AG09319 (cell line): ENCODE measurements at places on chromosomes 12 and 14.

DNA sequence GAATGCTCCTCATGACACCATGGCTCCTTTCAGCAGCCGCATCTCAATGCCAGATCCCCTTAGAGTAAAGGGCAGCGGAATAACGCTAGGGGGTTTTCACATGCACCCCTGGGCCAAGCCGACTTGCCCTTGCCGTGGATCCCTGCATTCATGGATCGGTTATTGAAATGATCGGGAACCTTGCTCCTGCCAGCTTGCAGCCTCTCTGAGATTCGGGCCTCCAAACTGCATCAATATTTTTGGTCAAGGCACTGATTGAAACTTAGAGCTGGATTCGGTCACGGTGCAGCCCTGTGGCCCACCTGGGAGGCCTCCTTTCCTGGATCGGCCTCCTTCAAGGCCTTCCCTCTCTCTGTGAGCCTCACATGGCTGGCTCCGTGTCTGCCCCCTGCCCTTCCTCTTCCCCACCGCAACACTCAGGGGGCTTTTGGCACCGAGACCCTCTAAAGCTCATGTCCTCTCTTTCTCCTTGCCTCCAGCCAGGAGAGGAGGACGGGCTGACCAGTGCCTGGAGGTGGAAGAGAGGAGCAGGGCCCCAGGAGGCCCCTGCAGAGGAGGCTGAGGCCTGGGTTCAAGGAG is 1.8 kb downstream of the PTPN6 start:
- DNase-seq, result no peak

DNA sequence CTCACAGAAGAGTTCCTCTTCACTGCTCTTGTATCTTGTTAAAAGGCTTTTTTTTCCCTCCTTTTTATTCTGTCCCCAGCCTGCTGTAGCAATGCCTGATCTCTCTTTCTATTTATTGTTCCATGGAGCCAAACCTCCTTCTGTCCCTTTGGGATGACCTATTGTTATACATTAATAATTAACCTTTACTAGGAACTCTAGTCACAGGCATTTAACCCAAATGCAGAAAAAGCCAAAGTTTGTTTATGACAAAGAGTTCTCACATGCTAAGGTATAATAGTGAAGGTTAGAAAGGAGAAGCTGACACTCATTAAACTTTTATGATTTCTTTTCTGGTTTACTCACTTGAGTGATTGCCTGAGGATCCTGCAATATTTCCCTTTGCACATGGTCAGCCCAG is 535.8 kb downstream of the NRXN3 start:
- DNase-seq, result no peak

GRCh38 chr12:120199595-120200306 is 1.2 kb downstream of the RPLP0 start:
- DNase-seq, result peak; percentile 91

GRCh38 chr14:103597623-103598377 is 31.2 kb upstream of the KLC1 start:
- peak; percentile 55 for DNase-seq

DNA sequence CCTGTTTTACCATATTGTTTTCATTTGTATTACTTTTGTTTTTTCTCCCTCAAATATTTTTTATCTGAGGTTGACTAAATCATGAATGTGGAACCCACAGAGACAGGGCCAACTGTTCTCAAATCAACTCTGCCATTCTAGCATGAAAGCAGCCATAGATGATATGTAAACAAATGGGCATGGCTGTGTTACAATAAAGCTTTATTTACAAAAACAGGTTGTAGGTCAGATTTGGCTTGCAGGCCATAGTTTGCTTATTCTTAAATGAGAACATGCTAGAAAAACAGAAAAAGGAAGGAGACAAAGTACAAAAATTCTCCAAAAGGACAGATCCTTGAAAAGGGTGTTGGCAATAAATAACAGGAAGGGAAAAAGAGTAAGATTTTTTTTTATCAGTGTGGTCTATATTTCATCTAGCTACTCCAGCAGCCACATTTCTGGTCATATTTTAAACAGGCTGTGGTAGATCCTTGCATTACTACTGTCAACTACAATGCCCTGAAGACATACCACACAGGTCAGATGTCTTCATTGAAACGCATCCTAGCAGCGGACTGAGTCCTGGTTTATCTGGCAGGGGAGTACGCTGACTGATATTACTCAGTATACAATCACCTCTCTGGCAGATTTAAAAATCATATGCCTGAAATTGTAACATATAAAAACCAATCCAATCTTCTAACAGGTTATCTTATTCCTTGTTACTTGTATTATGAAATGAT is 42.9 kb downstream of the SPPL3 start:
- DNase-seq, result no peak

GRCh38 chr12:132470397-132470796 is 19.6 kb upstream of the FBRSL1 start:
- DNase-seq, result no peak

GRCh38 chr14:78581229-78581628 is 411.1 kb downstream of the NRXN3 start:
- no peak for DNase-seq

DNA sequence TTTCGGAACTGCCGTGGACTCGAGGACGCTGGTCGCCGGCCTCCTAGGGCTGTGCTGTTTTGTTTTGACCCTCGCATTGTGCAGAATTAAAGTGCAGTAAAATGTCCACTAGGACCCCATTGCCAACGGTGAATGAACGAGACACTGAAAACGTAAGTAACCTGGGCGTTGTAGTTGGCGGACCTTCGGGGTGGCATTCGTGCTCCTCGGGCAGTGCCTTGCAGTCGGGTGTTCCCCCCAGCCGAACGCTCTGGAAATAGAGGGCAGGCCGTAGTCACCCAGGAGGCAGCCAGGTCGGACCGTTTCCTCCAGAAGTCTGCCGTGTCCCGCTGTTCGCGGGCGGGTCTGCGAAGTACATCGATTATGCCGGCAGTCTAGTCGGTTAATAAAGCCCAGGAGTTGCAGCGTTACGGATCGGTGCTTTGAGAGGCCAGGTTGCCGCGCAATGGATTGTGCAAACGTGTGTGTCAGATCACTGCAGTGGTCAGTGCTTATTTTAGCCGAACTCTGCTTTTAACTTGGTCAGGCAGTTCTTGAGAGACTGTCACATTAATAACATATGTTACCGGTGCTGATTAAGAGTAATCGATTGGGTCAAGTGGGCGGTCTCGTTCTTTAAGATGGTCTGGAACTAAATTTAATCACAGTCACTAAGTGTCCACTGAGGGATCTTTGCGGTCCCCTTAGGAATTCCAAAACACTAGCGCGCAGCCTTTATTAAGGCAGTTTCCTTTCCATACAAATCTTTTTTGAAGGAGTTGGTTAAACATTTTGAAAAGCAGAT is 906 bp downstream of the MARK3 start:
- DNase-seq, result no peak

DNA sequence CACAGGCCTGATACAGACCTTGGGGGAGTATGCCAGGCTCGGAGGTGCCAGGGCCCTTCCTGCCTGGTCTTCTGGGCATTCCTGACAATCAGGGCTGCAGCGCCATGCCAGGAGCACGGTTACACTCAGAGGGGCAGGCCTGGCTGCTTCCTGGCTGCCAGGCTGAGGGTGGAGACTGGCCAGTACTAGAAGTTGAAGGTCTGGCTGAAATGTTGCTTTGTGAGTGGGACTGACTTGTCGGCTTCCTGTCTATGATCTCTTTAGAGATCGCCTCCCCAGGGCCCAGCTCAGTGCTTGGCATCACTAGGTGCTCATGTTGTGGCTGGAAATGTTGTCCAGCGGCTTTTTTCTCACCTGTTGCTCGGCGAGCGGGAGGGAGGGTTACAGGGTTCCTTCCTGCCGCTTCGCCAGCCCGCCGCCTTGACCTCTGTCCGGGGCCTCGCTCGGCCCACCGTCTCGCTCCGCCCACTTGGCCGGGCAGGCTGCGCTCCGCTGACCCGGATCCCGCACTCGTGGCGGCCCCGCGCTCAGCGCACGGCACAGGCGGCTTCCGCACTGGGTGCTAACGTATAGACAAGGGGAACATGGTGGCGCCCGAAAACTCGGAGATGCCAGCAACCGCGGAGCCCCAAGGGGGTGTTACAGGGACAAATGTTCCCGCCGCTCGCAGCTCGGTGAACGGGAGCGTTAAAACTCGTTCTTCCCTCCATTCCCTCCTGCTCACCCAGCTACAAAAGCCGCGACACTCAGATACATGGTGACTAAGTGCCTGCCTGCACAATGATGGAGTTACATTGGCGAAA is 32.6 kb downstream of the PAPLN start:
- no peak for DNase-seq

DNA sequence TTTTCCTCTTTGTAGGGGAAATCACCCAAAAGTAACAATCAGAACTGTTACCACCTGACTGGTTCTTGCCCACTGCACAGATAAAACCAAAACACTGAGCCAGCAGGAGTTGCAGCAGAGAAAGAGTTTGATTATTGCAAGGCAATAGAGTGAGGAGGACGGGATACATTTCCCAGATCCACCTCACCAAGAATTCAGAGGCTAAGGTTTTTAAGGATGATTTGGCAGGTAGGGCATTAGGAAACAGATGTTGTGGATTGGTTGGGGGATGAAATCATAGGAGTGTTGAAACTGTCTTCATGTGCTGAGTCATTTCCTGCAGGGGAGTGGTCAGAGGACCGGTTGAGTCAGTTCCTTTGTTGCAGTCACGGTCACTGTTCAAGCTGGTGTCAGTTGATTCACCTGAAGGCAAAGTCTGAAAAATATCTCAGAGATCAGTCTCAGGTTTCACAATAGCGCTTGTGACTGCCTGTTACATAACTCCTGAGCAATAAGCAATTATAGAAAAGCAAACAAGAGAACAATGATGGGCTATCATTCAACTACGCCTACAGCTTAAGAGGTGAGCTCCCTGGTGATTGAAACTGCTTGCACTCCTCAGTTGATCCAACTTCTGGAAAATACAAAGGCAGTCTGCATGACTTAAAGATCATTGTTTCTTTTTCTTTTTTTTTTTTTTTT is 20.3 kb upstream of the AMN1 start:
- peak; percentile 84 for DNase-seq

DNA sequence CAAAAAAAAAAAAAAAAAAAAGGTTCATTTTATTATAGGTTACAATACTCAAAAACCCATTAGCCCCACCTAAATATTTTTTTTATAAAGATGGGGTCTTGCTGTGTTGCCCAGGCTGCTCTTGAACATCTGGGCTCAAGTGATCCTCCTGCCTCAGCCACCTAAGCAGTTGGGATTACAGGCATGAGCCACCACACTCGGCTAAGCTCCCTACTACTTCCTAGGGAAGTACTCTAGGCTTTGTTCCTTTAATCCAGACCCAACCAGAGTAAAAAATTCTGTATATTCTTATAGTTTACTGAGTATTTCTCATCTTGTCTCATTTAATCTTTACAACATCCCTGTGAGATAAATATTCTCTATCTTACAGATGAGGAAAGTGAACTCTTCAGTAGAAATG is 50.7 kb downstream of the RBMS2 start:
- DNase-seq, result no peak
